ENCODE measurements at places on chromosomes 4 and X. TPM values are rescaled to one million over a fixed set of nuclear protein-coding genes. Genes with fewer than 3 reads are reported as not detected.

- no peak overlapping the region for H3K27ac ChIP-seq
- H3K27me3 ChIP-seq = no peaks in the 10 kb centered on the region
- no peak for DNase-seq
- peaks cover 50% of the 10 kb centered on the region for H3K36me3 ChIP-seq
- no peak overlapping the region for H3K4me3 ChIP-seq
These were observed 41.3 kb upstream of the MXD4 start for GRCh38 chr4:2303121-2303685.

DNA sequence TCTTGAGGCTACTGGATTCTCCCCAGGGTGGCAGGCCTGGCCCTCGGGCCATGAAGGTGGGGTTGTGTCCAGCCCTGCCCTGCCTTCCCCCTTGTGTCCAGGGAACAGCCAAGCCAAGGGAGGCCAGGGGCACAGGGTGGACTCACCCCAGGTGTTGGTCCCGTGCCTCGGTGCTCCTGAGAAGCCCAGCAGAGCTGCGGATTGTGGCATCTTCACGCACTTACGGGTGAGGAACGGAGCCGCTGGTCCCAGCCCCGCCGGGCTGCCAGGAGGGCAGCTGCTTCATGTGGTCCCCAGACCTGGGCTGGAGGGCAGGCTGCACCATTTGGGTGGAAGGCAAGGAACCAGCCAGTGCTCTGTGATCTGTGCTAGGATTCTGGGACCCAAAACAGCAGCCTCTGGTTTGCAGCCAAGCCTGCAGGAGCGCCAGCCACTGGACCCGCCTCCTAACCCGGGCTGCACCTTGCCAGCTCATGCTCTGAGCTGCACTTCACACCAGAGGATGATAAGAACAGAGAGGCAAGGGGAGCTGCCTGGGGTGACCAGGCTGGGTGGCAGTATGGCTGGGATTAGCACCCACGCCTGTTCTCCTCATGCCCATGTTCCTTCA, 36.1 kb upstream of the HMX1 start:
- no peaks in the 10 kb centered on the region for H3K4me1 ChIP-seq
- H3K27ac ChIP-seq = no peak overlapping the region
- no peak for DNase-seq
- H3K36me3 ChIP-seq = no peaks in the 10 kb centered on the region
- no peaks in the 10 kb centered on the region for H3K27me3 ChIP-seq
- H3K4me3 ChIP-seq = no peak overlapping the region

DNA sequence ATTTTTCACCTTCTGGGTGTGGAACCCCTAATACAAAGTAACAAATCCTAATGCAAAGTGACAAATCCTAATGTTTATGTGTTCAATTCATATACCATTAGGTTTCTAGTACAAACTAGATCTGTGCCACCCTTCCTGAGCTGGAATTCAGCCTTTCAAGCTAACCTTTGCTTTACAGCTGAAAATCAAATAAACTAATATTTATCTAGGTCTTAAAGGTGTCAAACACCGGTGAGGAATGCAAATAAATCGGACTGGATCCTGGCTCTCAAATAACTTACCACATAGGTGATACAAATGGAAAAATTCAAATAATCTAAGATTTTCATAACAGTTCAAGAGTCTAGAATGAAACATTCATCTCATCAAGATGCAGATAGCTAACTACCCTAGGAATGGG, 11.6 kb downstream of the IRF2 start:
- peaks cover 3% of the 10 kb centered on the region for H3K36me3 ChIP-seq

GRCh38 chr4:151990201-151990600, 229.4 kb upstream of the GATB start:
- no peak overlapping the region for H3K4me3 ChIP-seq
- no peaks in the 10 kb centered on the region for H3K27me3 ChIP-seq
- peaks cover 8% of the 10 kb centered on the region for H3K4me1 ChIP-seq
- H3K36me3 ChIP-seq = no peaks in the 10 kb centered on the region
- no peak overlapping the region for H3K27ac ChIP-seq
- DNase-seq = no peak

GRCh38 chrX:82384401-82384800, 1123.7 kb upstream of the POU3F4 start:
- no peak overlapping the region for H3K27ac ChIP-seq
- no peaks in the 10 kb centered on the region for H3K27me3 ChIP-seq
- H3K4me1 ChIP-seq = no peaks in the 10 kb centered on the region
- H3K4me3 ChIP-seq = no peak overlapping the region
- no peak for DNase-seq
- no peaks in the 10 kb centered on the region for H3K36me3 ChIP-seq

GRCh38 chr4:121758925-121759568, 5.9 kb downstream of the SMIM43 start:
- H3K27ac ChIP-seq = no peak overlapping the region
- H3K36me3 ChIP-seq = no peaks in the 10 kb centered on the region
- H3K4me3 ChIP-seq = no peak overlapping the region
- no peaks in the 10 kb centered on the region for H3K4me1 ChIP-seq
- H3K27me3 ChIP-seq = peaks cover 7% of the 10 kb centered on the region
- DNase-seq = no peak

- H3K36me3 ChIP-seq = no peaks in the 10 kb centered on the region
- no peak overlapping the region for H3K4me3 ChIP-seq
These were observed 275.5 kb downstream of the PCDH10 start for GRCh38 chr4:133424605-133425004.

- DNase-seq = no peak
- no peak overlapping the region for H3K4me3 ChIP-seq
- H3K36me3 ChIP-seq = no peaks in the 10 kb centered on the region
These were observed 76.9 kb upstream of the AFAP1 start for GRCh38 chr4:8016527-8016926.

GRCh38 chr4:2415881-2416563, 2.4 kb downstream of the ZFYVE28 start:
- peak overlapping the region; percentile 58 for H3K27ac ChIP-seq
- no peaks in the 10 kb centered on the region for H3K36me3 ChIP-seq
- H3K27me3 ChIP-seq = no peaks in the 10 kb centered on the region
- peaks cover 42% of the 10 kb centered on the region for H3K4me1 ChIP-seq
- no peak overlapping the region for H3K4me3 ChIP-seq

DNA sequence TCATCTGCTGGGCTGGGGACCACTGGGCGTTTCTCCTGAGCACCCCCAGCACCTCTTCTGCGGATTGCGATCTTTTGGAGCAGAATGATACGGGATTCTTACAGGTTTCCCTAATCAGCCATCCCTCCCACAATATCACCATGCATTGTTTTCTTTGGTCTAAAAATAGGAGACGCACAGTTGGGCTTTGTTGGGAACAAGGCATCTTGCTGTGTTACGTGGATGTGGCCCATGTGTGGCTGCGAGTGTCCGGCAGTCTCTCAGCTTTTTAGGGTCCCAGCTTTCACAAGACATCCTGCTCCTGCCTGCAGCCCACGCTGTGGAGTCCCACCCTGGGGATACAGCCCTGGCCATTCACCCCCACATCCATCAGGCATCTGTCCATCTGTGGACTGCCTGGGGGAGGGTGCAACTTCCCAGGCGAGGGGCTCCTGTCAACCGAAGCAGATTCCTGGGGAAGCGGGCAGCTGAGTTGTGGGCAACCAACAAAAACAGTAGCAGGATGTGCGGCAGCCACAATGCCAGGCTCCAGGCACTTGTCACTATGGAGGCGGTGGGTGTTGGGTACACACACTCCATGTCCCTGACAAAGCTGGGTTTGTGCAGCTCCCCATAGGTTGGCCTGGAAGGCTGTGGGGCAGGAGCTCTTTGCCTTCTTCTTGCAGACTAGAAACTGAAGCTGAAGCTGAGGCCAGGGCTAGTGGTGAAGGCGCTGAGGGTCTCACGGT, 185.5 kb upstream of the PSAPL1 start:
- no peak overlapping the region for H3K27ac ChIP-seq
- H3K36me3 ChIP-seq = no peaks in the 10 kb centered on the region
- no peaks in the 10 kb centered on the region for H3K4me1 ChIP-seq
- H3K4me3 ChIP-seq = no peak overlapping the region

GRCh38 chr4:25856756-25857155, 6.0 kb downstream of the SEL1L3 start:
- no peak overlapping the region for H3K4me3 ChIP-seq
- peaks cover 4% of the 10 kb centered on the region for H3K27me3 ChIP-seq
- DNase-seq = no peak

DNA sequence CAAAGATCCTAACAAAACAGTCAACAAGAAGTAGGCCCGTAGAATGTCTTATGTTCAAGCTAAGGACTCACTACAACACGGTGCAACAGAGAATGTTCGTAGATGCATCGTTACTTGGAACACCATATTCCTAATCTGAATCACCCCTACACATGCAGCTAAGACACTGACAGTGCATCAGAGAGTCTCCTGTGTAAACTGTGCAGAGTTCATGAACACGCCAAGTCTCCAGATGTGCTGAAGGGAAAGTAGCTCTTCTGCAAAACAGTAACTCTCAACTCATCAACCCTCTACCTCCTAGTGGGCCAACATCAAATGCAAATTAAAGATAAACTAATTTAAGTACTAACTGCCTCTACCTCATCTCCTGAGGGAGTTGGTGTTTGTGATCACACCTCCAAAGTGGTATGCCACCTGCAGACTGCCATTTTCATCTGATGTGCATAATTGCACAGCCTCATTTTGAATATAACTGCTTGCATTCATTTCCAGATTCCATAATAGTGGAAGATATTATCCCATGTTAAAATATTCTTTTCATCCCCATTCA, 73.5 kb downstream of the MOSPD2 start:
- H3K36me3 ChIP-seq = no peaks in the 10 kb centered on the region
- H3K27me3 ChIP-seq = no peaks in the 10 kb centered on the region
- no peak overlapping the region for H3K4me3 ChIP-seq
- DNase-seq = no peak
- no peaks in the 10 kb centered on the region for H3K4me1 ChIP-seq

- H3K27ac ChIP-seq = no peak overlapping the region
- no peaks in the 10 kb centered on the region for H3K4me1 ChIP-seq
- no peak overlapping the region for H3K4me3 ChIP-seq
- no peaks in the 10 kb centered on the region for H3K27me3 ChIP-seq
- H3K36me3 ChIP-seq = no peaks in the 10 kb centered on the region
These were observed 238.1 kb upstream of the AGA start for GRCh38 chr4:177680308-177680707.

DNA sequence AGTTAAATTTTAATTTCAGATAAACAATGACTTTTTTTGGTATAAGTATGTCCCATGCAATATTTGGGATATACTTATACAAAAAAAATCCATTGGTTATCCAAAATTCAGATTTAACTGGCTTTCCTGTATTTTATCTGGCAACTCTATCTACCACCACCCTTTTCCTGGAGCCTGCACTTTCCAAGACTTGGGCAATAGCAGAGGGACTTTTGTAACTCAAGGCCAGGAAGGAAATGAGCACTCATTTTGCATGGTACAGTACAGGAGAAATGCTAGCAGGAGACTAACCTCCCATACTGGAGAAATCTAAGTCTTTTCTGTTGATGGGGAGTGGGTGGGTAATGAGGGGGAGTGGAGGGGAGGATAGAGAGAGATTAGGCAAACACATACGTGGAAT, 37.7 kb upstream of the PLAC1 start:
- no peaks in the 10 kb centered on the region for H3K36me3 ChIP-seq
- H3K27ac ChIP-seq = no peak overlapping the region
- no peaks in the 10 kb centered on the region for H3K27me3 ChIP-seq
- DNase-seq = no peak

GRCh38 chr4:112557676-112558411, 41.9 kb upstream of the NEUROG2 start:
- no peaks in the 10 kb centered on the region for H3K27me3 ChIP-seq
- H3K36me3 ChIP-seq = no peaks in the 10 kb centered on the region
- H3K27ac ChIP-seq = no peak overlapping the region
- H3K4me1 ChIP-seq = no peaks in the 10 kb centered on the region

DNA sequence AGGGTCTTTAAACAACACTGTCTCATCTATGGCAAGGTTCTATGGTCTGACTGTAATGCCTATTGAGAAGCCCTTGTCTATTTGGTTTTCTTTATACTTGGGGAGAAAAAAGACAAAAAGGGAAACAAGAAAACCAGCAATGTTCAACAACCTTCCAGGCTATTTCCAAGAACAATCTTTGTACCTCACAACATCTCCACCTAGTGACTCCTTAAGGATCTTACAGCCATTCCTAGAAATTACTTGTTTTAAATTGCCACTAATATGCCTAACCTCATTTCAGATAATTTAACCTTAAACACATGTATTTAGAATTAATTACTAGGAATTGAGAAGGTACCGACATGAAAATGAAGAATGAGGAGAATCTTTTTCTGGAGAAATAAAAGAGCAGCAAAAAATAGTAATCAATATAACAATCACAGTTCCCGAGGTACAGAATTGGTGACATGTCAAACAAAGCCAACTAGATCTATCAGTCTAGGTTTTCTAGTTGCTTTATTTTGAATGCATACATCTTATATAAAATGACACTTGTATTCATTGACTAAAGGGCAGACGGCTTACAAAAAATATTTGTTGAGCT, 1.6 kb upstream of the RBM46 start:
- no peak overlapping the region for H3K27ac ChIP-seq
- no peak for DNase-seq
- H3K27me3 ChIP-seq = peaks cover 18% of the 10 kb centered on the region
- H3K36me3 ChIP-seq = no peaks in the 10 kb centered on the region
- no peaks in the 10 kb centered on the region for H3K4me1 ChIP-seq

- no peaks in the 10 kb centered on the region for H3K27me3 ChIP-seq
- H3K36me3 ChIP-seq = no peaks in the 10 kb centered on the region
- H3K27ac ChIP-seq = peak overlapping the region; percentile 11
- H3K4me1 ChIP-seq = peaks cover 35% of the 10 kb centered on the region
These were observed 83.9 kb downstream of the MAMLD1 start for GRCh38 chrX:150446995-150447394.

GRCh38 chr4:2304877-2305561, 43.1 kb upstream of the MXD4 start:
- no peaks in the 10 kb centered on the region for H3K36me3 ChIP-seq
- no peak overlapping the region for H3K27ac ChIP-seq
- DNase-seq = no peak
- H3K4me3 ChIP-seq = no peak overlapping the region
- H3K27me3 ChIP-seq = no peaks in the 10 kb centered on the region

- H3K36me3 ChIP-seq = no peaks in the 10 kb centered on the region
- no peaks in the 10 kb centered on the region for H3K4me1 ChIP-seq
- DNase-seq = no peak
- no peak overlapping the region for H3K4me3 ChIP-seq
- H3K27me3 ChIP-seq = no peaks in the 10 kb centered on the region
These were observed 174.5 kb upstream of the C1QTNF7 start for GRCh38 chr4:15253349-15253748.

- H3K27ac ChIP-seq = peak overlapping the region; percentile 99
- no peaks in the 10 kb centered on the region for H3K27me3 ChIP-seq
- DNase-seq = no peak
- H3K4me3 ChIP-seq = no peak overlapping the region
- H3K36me3 ChIP-seq = no peaks in the 10 kb centered on the region
- peaks cover 69% of the 10 kb centered on the region for H3K4me1 ChIP-seq
These were observed 2.2 kb downstream of the NFKB1 start for GRCh38 chr4:102503301-102503746.

- H3K4me1 ChIP-seq = no peaks in the 10 kb centered on the region
- H3K27me3 ChIP-seq = no peaks in the 10 kb centered on the region
- no peak overlapping the region for H3K4me3 ChIP-seq
- no peak overlapping the region for H3K27ac ChIP-seq
- DNase-seq = no peak
These were observed 29.5 kb downstream of the ABLIM2 start for GRCh38 chr4:8129136-8129535.

GRCh38 chr4:48122756-48123155, 11.3 kb downstream of the TXK start:
- H3K4me1 ChIP-seq = peaks cover 8% of the 10 kb centered on the region
- H3K36me3 ChIP-seq = no peaks in the 10 kb centered on the region
- no peak overlapping the region for H3K4me3 ChIP-seq
- H3K27ac ChIP-seq = no peak overlapping the region

MTNR1A gene
- total RNA-seq = not detected

ARHGAP24 gene
- 71.2 TPM for total RNA-seq

TCEAL4 gene
- total RNA-seq = 193 TPM

CSAG1 gene
- not detected for total RNA-seq

SLC10A4 gene
- not detected for total RNA-seq

HPGD gene
- 7.2 TPM for total RNA-seq

MXRA5 gene
- 0.22 TPM for total RNA-seq

RS1 gene
- total RNA-seq = not detected

FGD1 gene
- total RNA-seq = 9.3 TPM

ZFP92 gene
- 0.84 TPM for total RNA-seq

TRIM75 gene
- total RNA-seq = not detected

Data from tibial nerve (tissue), 4 donors.